NCI-H774 (cell line): ENCODE measurements at places on chromosomes 11 and 22.
A peak's percentile ranks its signal among the peaks of the same experiment; 100 is the strongest.

- no peak for DNase-seq
These were observed 138.2 kb downstream of the BBOX1 start for GRCh38 chr11:27178859-27179258.

DNA sequence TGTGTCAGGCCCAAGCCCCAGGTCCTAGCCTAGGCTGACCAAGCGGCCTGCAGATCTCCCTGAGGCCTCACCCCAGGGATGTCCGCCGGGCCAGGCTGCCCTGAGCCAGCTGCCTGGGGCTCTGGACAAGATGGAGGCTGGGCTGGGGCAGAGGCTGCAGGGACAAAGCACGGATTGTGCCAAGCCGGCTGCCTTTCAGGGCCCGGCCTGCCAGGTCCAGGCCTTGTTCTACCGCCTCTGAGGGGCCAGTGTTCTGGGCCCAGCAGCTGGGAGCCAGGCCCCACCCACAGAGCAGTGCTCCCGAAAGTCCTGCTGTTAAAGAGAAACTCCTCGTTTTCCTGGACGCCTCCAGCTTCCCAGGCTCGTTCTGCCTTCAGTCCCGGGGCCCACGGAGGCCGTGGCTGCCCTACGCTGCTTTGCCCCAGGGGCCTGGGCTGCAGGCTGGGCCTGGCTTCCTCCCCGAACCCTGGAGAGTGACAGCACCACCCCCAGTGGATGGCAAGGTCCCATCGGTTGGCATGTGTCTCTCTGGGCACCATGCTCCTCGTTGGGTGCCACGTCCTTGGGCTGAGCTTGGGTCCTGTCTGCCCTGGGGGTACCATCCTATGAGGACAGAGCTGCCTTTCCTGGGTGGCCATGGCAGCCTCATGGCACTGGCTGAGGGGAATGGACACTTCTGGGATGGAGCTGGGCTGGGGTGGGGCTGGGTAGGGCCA lies 7.6 kb downstream of the BRSK2 start:
- DNase-seq, result no peak

DNA sequence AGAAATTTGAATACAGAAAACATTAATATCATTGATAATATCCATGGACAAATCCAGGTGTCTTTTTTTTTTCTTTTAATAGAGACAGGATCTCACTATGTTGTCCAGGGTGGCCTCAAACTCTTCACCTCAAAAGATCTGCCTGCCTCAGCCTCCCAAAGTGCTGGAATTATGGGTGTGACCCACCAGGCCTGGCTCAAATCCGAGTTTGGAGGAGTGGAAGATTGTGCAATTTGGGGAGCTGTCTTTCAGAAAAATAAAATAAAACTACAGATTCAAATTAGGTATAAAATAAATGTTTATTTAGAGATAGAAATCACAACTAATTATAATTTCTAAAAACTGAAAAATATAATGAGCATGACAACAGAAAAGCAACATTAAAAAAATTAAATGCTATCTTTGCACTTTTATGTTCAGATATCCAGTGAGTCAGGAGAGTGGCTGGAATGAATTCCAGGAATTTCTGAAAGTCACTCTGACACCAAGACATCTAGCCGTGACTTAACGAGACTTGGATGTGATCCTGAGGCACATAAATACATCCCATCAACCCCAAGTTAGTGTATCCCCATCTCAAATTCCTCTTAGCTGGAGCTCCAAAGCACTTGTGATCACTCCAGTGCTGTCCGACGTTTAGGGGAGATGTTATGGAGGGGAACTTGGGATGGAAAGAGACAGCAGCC lies 128.6 kb upstream of the THY1 start:
- no peak for DNase-seq

DNA sequence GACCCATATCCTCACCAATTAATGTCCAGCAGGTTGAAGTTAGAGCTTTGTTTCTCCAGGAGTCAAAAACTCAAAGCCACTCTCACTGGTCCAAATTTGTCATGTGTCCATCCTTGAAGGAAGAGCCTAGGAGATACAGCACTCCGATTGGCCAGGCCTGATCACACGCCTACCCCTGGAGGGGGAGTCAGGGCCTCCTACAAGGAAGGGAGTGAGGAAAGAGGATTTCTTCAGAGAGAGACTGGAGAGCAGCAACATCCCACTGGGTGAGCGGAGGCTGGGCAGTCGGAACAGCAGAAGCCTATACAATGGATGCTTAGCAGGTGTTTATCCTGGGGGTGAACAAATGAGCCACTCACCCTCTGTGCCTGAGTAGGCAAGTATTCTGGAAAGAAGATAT lies 113.9 kb downstream of the TRIM29 start:
- no peak for DNase-seq

GRCh38 chr11:130871616-130872015 lies 44.7 kb downstream of the SNX19 start:
- no peak for DNase-seq

GRCh38 chr22:20392983-20393704 lies 807 bp upstream of the ZNF74 start:
- no peak for DNase-seq

- no peak for DNase-seq
These were observed 103.2 kb downstream of the XKR3 start for GRCh38 chr22:16721961-16722360.

GRCh38 chr11:75867778-75868374 lies 52.9 kb downstream of the UVRAG start:
- peak; percentile 46 for DNase-seq

DNA sequence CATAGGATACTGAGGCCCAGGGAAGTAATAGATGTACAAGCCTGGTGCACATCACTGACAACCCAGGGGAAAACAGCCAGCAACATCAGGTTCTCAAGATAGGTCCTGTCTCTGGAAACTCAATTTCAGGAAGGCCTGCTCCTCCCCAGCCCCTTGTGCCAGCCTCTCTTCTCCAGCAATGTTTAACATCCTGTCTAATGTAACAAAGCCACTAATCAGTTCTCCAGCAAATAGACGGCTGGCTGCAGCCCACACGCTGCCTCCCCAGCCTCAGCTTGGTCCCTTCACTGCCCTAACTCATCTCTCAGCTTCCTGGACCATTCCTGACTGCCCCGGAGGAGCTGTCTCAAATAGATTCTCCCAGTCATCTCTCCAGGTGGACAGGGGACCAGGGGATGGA lies 37.8 kb downstream of the RPL27A start:
- DNase-seq, result no peak

DNA sequence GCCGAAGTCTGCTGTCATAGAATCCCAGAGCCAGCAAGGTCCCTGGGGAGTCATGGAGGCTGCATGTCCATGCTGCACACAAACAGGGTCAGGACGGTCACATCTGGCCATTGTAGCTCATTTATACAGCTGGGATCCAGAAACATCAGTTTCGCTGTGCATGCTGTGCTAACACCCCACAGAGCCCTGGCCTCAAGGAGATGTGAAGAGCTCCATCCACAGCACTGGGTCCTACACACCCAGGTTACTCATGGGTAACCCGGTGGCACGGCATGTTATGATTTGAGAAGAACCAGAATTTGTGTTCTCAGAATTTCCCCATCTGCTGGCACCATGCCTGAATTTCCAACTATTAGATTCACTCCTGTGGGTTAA lies 146.3 kb upstream of the ARHGAP20 start:
- no peak for DNase-seq

- DNase-seq, result no peak
These were observed 39.3 kb downstream of the PDGFB start for GRCh38 chr22:39205344-39206021.

- DNase-seq, result no peak
These were observed 66.7 kb upstream of the NECTIN1 start for GRCh38 chr11:119795690-119796089.

DNA sequence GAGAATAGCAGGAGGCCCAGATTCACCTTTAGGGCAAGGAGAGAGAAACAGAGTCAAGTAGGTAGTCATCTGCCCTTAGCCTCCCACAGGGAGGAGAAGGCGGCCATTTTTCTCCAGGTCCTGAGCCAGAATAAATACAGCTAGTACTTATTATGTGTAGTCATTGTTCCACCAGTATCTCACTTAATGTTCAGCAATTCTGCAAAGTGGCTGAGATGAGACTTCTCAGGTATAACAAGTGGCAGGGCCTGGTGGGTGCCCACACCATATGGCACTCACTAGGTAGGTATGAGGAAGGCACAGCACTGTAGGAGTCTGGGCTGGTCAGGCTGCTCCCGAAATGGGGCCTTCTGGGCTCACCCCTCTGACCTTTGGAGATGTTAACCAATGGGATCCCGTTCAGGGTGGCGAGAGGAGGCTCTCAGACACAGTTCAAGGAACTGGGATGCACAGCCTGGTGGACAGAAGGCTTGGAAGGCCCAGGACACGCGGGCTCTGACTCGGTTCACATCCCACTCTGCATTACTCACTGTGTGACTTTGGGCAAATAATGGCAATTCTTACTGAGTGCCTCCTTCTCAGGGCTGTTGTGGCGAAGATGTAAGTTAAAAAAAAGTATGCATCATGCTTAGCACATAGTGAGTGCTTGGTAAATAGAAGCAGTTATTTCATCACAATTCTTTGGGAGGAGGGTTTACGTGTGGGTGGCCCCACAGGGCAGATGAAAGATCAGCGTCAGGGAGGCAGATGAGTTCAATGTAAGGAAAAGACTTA lies 25.1 kb downstream of the RTN4RL2 start:
- no peak for DNase-seq

DNA sequence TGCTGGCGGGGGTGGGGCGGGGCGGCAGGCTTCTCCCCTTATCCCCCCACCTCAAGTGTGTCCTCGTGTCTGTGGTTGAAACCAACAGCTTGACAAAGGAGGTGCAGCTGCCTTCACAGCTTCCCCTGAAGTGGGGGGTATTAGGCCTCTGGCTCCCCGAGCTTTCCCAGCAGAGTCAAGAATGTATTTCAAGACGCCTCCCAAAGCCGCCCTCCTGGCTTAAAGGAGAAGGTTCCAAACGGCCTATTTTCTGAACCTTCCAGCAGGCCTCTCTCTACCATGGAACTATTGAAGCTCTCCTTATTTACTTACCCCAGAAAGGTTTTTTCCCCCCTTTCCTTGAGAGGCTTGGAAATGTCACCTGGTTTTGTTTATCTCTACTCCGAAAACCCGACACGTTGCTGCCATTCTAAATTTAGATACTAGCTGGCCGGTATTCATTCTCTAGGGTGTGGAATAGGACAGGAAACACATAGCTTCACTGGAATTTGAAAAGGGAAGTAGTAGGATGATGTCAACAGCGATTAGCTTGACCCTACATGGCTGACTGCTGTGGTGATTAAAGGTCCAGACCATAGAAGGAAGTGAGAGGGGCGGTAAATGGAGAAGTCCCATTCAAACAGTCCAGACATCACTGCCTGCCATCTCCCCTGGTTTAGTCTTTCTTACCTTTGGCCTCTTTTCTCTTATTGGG lies 671 bp upstream of the PICALM start:
- DNase-seq, result peak; percentile 65

- DNase-seq, result no peak
These were observed 5.8 kb upstream of the PLEKHB1 start for GRCh38 chr11:73640592-73640991.

GRCh38 chr11:70112017-70112434 lies 33.9 kb downstream of the ANO1 start:
- no peak for DNase-seq

DNA sequence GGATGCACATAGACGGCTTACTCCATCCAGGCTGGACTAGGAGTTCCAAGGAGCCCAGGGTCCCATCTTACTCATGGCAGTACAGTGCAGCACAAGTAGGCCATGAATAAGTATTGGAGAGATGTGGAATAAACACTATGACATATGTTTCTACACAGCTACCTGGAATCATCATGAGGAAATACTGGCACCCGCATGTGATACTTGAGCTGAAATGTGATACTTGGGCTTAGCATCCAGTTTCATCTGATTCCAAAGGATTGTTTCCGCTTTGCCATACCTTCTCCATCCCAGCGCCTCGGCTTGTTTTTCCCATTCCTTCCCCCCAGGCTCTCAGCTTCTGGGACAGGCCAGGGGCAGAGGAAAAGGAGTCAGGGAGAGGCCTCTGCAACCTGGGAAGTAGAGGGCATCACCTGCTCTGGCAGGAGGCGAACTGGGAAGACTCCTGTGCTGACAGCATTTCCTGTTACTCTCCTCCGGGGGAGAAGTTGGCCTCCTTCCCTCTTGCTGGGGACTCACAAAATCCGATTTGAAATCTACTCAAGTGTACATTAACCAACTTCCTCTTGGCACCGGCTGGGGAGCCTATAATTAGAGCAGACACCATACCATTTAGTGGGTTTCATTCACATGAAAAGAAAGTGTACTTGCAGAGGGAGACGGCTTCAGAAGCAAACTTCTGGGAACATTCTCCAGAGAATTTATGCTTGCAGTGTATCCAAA lies 187.8 kb downstream of the MIAT start:
- no peak for DNase-seq

GRCh38 chr11:2132874-2133240 lies 6.3 kb downstream of the IGF2 start:
- no peak for DNase-seq
